NCI-H2107 (cell line): ENCODE measurements at places on chromosomes 12 and 14.

DNA sequence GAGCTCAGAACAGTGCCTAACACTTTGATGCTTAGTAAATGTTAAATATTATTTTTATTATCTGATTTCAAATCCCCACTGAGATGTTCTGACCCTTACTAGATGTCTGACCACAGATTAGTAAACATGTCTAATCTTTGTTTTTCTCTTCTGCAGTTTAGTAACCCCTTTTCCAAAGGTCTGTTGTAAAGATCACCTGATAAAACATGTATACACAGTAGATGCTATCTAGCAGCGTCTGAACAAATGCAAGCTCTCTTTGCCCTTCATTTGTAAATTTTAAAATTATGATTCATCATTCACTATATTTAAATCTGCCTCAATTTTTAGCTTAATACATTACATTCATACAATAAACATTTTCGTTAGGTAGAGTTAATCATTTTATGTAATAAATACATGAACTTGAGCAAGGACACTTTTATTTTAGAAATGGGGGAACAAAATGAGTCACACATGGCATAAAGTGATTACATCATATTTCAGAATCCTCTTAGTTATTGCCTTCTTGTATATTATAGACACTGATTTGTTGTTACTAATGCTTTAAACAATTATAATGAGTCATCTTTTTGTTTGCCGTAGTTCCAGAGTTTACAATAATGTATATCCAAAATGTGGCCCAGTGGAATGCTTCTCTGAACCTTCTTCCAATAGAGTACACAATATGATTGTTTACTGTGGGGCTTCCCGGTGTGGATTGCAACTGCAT is 1.7 kb upstream of the OR4K5 start:
- no peak for DNase-seq

- no peak for DNase-seq
Measured at GRCh38 chr12:95481072-95481471, 7.1 kb downstream of the METAP2 start.

GRCh38 chr14:90678846-90679362 is 137.3 kb downstream of the TTC7B start:
- DNase-seq: no peak

DNA sequence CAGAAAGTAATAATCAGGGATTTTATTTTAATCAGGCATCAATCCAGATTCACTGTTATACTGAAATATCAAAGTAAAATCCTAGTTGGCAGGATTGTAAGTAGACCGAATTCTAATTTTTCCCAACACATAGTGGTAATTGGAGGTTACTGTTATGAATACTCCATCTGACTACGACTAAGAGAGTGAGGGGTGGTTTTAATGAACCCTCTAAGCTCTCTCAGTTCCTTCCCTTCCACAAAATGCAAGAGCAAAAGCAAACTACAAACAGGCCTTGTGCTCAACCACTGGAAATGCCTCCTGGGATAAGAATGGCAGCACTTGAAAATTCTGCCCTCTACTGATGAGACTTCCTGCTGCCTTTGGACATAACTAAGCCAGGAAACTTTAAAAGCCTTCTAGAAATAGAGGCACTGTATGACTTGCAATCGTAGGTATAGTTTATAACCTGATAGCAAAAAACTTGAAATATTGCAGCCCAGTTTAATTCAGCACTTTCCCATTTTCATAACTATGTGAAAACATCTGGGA is 184.8 kb downstream of the SLC16A7 start:
- no peak for DNase-seq

GRCh38 chr12:49549735-49550692 is 11.2 kb downstream of the KCNH3 start:
- peak; percentile 75 for DNase-seq

DNA sequence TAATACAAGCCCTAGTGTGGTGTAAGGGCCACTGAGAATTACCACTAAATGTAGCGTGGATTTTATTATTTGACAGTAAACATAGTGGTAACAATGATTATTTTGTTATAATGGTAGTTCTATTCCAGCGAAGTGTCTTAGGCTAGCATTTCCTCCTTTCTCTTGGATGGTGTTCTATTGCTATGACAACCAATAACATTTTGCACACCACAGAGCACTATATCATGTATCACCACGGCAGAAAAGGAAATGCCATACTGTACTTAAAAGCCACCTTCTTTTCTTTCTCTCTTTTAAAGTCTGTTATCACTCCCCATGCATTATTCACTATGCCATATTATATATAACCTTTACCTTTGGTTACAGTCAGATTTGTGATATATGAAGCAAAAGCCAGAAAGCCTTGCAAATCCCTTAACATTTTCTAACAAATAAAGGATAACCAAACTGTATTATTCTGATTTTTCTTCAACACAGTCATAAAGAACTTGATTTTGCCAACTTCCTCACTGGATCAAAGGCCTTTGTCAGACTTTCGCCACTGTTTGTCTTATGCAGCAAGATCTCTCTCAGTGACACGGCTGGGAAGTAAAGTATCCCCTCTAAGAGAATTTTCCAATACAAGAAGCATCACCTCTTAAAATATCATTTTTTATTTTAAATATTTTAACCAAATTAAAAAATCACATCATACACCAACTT is 195.8 kb downstream of the FOXN3 start:
- DNase-seq: peak; percentile 87

DNA sequence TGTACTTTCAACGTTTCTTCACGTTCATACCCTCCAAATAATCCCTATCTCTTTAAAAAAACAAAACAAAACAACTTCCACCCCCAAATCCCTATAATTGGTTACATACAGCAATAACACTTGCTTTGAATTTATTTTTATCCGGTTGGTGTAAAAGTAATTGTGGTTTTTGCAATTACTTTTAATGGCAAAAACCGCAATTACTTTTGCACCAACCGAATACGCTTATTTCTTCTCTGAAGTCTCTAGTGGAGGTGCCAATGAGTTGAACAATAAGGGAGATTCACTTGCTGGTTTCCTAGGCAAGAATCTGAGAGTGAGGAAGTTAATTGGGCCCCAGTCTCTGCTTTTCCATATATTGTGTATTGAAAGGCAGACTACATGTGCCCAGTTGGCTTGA is 133.3 kb downstream of the DACT1 start:
- DNase-seq: no peak

DNA sequence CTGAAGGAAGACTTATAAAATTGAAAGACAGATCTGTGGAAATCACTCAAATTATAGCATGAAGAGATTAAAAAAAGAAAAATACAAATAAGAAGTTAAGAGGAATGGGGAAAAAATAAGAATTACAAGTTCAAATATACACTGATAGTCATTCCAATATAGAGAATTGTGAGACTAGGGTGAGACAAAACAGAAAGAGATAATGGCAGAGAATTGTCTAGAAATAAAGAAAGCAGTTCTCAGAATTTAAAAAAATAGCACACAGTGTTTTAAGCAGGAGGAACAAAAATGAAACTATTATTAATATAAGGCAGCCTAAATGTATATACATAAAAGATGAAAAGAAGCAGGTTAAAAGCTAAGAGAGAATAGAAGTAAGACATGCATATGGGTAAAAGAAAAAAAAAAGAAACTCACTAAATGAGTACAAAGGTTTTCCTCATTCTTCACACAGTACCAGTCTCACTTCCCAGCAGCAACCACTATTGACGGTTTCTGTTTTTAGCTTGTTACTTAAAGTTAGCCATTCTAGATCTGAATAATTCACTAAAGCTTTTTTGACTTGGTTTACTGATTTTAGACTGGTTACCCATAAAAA is 31.1 kb downstream of the SLC38A4 start:
- DNase-seq: no peak

GRCh38 chr12:51442324-51442723 is 17.7 kb downstream of the SLC4A8 start:
- DNase-seq: no peak

- DNase-seq: no peak
Measured at GRCh38 chr12:102484017-102484416, 3.7 kb upstream of the IGF1 start.

- no peak for DNase-seq
Measured at GRCh38 chr14:48970943-48971342, 615.2 kb downstream of the RPS29 start.

GRCh38 chr12:1830981-1831963 is 10.9 kb downstream of the LRTM2 start:
- no peak for DNase-seq

GRCh38 chr12:96136725-96137378 is 57.3 kb upstream of the ELK3 start:
- no peak for DNase-seq

- DNase-seq: no peak
Measured at GRCh38 chr12:120737557-120738251, 12.1 kb downstream of the ACADS start.

GRCh38 chr14:75578786-75579337 is 442 bp downstream of the FLVCR2 start:
- no peak for DNase-seq

DNA sequence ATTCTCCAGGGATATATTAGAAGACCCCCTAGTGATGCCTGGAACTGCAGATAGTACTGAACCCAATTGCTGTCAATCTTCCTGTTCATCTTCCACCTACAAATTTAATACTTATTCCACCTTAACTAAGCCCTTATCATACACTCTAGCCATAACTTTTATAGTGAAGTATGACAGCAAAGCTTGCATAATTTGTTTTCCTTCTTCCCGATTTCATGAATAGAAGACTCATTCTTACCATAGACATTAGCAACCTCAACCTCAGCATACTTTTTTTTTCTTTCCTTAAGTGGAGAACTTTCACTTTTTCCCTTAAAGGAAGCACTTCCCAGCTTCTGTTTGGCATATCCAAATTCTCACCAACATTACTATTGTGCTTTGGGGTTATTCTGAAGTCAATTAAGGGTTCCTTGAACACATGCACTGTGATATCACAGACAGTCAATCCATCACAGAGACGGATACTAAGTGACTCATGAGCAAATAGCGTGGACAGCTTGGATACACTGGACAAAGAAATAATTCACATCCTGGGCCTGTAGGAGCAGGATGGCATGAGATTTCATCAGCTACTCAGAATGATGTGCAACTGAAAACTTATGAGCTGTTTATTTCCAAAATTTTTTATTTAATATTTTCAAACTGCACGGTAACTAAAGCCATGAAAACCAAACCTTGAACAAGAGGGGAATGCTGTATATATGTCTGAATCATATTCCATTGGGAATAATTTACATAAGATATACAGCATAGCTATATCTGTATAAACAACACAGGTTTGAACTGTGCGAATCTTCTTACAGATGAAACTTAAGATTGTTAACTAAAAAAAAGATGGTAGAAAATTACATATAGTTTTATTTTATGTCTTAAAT is 63.9 kb downstream of the SYT1 start:
- no peak for DNase-seq

DNA sequence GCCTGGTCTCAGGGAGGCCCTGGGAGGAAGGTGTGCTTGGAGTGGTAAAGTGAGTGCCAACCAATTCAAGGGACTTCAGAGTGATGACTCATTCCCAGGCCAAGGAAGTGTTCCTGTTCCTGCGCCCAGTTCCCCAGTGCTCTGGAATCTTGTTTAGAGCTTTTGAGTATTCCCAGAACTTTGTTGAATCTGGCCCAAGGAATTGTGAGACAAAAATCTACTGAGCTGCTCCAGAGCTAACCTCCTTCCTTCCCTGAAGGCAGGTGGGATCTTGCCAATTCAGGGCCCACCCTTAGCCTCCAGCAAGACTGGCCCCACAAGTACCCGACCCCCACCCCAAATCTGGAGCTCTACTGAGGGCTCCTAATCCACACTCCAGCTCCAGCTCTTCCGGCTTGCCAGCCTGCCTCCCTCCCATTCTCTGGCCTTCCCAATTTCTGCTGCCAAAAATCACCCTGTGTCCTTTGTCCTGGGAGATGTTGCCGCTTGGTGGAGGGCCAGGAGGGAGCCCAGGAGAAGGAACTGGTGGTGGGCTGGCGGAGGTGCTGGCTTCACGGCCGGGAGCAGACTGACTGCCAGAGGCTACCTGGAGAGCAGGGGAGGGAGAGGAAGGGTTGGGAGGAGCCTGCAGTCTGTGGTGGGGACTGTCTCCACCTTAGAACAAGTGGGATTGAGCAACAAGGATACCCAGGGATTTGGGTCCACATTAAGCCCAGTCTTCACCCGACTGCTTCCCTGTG is 2.0 kb upstream of the ATN1 start:
- no peak for DNase-seq

DNA sequence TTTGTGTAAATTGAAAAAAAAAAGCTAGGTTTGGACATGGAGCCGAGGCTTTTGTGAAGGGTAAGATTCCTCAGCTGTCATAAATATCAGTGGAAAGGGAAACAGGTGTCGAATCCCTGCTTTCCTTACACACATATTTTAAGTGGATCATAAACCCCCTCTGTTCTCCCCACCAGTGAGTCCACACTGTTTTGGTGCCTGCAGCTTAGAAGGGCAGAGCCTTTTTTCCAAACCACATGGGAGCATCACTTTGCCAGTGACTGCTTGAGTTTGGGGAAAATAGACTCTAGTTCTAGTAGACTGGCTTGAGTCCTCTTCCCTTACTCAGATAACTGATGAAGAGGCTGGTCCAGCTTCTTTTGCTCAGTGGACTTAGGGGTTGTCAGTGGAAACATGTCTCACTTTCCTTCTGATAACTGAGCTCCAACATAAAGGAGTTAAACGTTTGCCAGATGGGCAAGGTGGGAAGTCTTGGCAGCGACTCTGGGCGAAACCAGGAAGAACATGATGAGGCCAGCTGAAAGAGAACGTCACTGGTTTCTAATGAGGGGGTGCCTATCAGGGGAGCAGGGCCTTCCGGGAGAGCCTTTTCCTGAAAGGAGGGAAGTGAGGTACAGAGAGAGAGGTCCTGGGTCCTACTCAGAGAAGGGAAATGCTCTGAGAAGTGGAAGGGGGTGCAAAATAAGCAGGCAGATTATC is 168.1 kb upstream of the PARP11 start:
- DNase-seq: no peak

DNA sequence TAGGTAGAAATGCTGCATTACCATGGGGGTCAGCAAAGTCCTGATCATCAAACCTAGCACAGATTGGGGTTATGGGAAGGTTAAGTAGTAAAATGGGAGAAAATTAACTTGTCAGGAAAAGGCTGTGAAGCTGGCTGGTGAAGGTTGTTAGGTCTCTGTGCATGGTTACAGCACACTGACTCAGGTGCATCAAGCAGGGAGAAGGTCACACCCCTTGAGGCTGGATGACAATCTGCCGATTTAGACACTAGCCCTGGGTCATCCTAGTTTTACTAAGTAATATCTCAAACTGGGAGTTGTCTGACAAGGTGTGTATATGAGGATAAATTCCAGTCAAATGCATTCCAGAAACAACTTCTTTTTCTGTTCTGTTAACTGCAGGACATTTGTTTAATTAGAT is 271.1 kb upstream of the LRIG3 start:
- DNase-seq: no peak

DNA sequence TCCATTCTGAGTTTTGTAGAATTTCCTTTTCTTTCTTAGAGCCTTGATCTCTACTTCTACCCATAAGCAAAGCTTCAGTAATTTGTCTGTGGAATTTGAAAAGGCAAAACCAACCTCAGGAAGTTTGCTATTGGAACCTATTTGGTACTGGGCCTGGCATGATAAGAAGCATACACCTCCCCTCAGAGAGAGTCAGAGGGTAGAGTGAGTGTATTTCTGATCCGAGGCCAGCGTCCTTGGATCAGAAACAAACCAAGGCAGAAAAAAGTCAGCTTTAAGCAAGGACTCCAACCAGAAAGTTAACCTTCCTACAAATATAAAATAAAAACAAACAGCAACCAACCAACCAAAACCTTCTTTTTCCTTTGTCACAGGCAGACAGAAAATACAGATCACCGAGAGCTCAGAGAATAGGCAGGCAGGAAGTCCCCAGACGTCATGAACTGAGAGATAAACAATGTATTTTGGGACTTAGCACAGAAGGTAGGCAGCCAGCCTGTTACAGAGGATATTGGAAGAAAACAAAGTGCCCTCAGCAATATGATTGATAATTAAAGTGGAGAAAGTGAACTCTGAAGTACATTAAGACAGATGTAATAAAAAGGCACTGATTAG is 141.5 kb downstream of the NEDD1 start:
- DNase-seq: no peak
